Activated naive CD4-positive, alpha-beta T cell (primary cell): ENCODE measurements at places on chromosomes 6 and 20.

DNA sequence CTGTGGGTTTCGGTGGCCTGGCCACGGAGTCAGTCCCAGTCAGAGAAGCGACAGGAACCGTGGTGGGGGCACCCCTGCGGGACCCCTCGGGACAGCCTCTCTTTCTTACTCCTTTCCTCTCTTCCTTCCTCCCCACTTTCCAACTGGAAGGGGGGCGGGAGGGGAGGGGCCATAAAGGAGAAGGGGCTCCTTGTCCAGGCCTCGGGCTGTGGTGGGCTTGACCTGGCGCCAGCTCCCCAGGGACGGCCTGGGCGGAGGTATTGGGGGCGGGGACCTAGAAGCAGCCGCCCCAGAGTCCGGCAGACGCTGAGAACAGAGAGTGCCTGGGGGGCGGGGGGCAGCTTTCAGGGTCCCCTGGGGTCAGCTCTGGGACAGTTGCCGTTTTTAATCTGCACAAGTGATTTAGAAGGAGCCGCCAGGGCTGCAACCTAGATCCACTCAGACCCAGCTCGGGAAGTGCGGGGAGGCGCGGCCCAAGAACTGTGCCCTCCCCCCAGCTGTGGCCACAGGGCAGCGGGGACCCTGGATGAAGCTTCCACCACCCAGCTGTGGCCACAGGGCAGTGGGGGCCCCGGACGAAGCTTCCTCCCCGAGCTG, 6.4 kb upstream of the ABHD16B start:
- DNase-seq = no peak

DNA sequence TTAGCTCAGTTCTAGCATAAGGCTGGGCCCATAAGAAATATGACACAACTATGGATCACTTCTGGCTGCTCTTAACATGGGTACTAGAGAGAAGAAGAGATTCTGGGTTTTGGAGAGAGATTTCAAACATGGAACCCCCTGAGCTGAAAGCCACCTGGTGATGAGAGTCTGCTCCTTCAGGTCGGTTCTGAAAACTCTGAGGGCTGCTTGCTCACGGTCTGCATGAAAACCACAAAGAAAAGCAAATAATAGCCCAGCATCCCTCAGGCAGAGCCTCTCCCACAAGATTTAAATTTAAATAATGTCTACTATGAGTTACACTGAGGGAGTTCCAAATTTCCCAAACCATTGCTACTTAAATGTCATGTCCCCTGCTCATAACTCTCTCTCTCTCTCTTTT, 301.5 kb downstream of the BMP7 start:
- DNase-seq = no peak

DNA sequence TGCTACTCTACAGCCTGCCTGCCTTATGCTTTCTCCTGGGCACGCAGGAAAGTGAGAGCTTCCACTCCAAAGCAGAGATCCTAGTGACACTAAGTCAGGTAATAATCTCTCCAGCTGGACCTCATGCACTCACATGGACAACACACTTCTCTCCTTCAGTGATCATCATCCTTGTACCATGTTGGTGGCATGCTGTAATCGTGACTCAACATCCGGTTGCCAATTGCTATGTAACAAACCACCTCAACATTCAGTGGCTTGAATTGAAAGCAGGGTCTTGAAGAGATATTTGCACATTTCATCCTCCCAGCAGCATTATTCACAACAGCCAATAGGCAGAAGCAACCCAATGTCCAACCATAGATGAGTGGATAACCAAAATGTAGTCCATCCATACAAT, 40.3 kb upstream of the PPP1R3G start:
- no peak for DNase-seq

- DNase-seq = no peak
Measured at GRCh38 chr6:32184084-32184640, at the start of gene AGER. Gene AGER (minus strand): TSS chr6:32184253. CDS start chr6:32184222, 31 bp downstream.

DNA sequence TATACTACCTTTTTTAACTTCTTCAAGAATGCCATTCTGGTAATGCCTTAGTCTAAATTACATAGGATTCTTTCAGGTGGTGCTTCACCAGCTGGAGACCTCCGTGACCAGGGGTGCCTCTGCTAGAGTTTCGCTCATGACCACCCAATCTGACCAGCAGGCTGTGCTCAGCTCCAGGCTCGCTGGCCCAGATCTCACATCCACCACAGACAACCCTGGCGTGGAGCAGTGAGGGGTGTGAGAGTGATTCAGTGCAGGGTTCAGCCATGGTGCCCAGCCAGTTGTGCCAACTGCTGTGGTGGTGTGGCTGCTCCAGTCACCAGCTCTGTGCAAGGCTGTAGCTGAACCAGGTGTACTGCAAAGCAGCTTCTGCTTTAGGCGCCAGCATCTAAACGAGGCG, 198.6 kb downstream of the MMUT start:
- DNase-seq = no peak

DNA sequence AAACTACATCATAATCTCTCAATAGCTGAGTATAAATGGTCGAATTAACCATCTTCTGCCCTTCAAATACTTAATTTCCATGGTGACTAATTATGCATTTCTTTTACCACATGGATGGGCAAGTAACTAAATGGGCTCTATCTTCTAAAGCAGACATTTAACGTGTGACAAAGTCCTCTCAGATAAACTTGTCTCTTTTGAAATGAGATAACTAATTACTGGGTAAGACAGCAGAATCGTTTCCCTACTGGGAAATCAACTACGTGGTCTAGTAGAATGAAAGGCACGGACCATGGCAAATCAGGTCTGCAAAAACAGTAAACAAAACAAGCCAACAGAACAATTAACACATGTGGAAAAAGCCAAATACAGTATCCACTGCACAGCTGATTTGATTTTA, 137.7 kb downstream of the BACH2 start:
- no peak for DNase-seq

GRCh38 chr6:90819483-90819882, 232.6 kb upstream of the MAP3K7 start:
- no peak for DNase-seq

GRCh38 chr20:59087829-59088433, 45.3 kb upstream of the PRELID3B start:
- peak; percentile 81 for DNase-seq

- no peak for DNase-seq
Measured at GRCh38 chr6:53517021-53517420, 27.9 kb downstream of the GCLC start.

DNA sequence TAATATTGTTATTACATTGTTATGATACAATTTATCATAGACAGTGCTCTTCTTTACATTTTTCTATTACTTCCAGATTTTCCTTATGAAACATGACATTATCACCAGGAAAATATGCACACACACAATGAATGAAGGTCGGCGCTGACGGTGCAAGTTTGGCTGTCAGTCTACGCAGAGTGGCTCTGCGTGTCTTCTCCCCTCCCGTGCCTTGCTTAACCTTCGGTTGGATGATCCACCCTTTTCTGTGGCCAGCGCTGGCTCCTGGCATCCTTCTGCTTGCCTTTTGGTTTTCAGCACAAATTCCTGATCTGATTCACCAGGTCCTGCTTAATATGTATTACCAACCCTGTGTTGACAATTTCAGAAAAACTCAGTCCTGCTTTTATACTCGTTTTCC, 157.4 kb downstream of the TSHZ2 start:
- no peak for DNase-seq

DNA sequence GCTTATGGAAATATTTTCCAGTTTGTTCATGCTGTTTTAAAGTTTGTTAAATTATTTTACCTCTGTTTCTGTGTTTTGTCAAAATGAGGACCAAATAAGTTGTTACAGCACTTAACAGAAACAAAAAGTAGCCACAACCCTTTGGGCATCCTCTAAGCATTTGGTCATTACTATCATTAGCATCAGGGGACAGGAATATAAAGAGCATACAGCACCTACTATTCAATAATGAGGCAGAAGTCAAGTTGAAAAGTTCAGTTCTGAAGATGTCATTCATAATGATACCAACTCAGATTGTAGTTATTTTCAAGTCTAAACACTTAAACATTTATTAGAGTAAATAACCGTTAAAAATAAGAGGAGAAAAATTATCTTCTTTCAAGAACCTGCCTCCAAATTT, 862.3 kb upstream of the FLRT3 start:
- DNase-seq = no peak

DNA sequence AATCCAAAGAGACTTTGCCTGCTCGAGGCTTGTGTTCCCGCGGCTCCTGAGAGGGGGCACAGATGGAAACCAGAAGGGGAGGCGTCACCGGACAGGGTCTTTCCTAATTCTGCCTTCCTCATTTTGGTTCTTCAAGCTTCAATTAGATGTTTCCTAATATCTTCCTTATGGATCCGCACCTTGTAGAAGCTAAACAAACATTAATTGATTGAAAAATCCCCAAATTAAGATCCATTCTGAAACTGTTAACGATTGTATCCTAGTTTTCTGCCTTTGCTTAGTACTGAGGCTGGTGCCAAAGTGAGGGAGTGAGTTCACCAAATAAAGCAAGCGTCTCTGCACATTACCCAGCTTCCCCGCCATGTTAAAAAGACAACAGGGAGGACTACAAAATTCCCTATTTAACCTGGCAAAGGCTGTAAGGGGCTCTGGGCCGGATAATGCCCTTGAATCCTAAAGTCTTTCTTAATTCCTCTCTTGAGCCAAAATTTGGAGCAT, 123.2 kb downstream of the GPX5 start:
- no peak for DNase-seq

- DNase-seq = no peak
Measured at GRCh38 chr6:26257272-26257671, 107.7 kb upstream of the BTN3A2 start.

DNA sequence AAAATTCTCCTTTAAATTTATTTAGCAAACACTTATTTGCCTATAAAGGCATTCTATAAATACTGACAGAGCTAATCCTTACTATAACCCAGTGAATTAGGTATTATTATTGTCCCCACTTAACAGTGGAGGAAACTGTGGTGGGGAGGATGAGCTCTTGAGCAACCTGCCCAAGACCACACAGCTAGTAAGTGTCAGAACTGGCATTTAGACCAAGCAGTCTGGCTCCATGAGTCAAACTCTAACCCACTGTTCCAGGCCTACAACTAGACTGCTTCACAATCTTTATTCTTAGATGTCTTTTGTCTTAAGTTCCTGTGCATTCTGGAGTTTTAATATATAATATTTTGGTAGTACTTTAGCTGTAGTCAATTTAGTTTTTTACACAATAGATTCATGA, 530.8 kb downstream of the BCKDHB start:
- no peak for DNase-seq

DNA sequence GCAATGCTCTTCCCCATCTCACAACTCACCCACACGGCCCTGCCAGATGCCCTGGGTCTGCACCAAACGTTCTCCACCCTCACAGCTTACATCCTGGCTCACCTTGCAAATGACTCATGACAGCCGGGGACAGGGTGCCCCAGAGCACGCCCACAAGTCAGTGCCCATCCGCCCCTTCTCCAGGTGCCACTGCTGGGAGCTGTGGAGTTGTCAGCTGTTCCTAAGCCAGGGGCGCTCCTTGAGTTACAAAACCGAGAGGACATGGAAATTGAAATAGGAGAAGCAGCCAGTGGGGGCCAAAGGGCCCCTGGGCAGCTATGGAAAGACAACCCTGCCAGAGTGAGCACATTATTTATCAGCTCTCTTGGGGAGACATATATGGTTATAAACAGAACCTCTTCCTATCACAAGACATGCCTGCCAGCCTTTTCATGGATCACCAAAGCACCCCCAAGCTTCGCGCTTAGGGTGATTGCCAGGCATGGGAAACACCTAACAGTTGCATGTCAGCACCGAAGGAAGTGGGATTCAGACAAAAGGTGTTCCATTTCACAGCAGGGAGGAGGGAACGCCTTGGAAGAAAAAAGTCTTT, 236.8 kb downstream of the LY86 start:
- no peak for DNase-seq

GRCh38 chr6:30837870-30838269, 46.4 kb upstream of the DDR1 start:
- DNase-seq = no peak

GRCh38 chr6:79127660-79128059, 49.6 kb upstream of the PHIP start:
- no peak for DNase-seq

GRCh38 chr6:26520237-26520849, 17.8 kb upstream of the HMGN4 start:
- DNase-seq = no peak

DNA sequence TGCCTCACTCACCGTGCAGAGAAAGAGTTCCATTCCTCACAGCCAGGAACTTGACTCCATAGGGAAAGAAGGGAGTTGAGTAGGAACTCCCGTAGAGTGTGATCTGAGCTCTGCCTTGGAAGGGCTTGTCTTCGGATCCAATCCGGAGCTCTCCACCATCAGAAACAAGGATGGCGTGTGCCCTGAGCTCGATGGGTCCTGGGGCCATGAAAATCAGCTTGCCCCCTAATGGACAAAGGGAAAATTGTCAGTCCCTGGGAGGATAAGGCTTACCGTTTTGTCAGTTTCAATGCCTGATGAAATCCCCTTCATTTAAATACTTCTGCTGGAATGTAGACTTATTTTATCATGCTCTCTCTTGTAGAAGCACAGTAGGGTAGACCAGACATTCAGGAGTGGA, 153.3 kb downstream of the PKHD1 start:
- DNase-seq = no peak

- DNase-seq = no peak
Measured at GRCh38 chr6:52423448-52423847, 3.3 kb downstream of the EFHC1 start.

DNA sequence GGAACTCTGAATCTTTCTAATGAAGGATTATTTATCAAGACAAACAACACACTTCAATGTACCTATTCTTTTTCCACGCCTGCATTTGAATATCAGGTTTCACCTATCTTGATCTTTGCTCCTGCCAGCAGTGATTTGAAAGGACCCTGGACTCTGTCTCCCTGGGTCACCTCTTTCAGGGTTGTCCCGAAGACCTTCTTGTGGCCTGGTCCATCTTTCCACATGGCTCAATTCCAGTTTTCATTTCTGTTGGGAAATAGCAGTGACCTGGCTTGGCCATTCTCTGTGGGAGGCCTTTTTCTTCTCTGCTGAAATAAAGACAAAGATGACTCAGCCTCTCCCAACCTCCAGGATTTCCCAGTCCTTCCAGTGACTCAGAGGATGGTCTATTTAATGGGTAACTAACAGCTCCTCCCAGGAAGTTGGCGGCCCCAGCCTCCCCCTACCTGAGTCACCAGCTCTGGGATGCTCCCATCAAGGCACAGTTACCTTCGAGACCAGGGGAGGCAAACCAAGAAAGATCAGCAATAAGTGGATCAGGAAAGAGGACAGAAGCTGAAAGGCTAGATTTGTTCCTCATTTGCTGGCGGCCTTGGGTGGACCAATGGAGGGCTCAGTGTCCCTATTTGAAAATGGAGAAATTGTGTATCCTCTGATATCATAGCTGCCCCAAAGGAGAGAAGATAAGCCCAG, 120.2 kb upstream of the RNF24 start:
- no peak for DNase-seq

- DNase-seq = no peak
Measured at GRCh38 chr6:20674664-20675063, 140.4 kb downstream of the CDKAL1 start.

DNA sequence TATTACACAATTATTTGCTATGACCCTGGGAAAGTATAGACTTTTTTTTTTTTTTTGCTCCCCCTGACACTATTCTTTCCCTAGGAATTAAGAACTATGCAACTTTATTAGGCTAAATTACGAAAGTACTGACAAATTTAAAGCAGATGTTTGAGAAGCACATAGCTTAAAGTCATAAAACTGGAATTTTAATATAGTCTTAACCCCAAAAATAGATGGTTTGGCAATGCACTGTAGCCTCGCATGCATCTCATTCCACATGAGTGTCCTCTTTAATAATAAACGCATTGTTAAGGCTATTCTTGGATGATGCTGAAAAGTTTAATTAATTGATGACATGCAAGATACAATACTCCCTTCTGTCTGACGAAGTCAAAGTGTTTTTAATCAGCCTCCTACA, 49.3 kb downstream of the TBC1D7 start:
- no peak for DNase-seq

- no peak for DNase-seq
Measured at GRCh38 chr6:108822401-108822800, 25.8 kb upstream of the ARMC2 start.
